ENCODE measurements at places on chromosomes 6 and 20. TPM values are rescaled to one million over a fixed set of nuclear protein-coding genes. Genes with fewer than 3 reads are reported as not detected.

Gene C6orf141
- total RNA-seq, result 0.77 TPM

- H3K4me3 ChIP-seq, result no peak overlapping the region
- no peak overlapping the region for H3K27ac ChIP-seq
- H3K27me3 ChIP-seq, result peaks cover 12% of the 10 kb centered on the region
These were observed 125.2 kb downstream of the SULF2 start for GRCh38 chr20:47659904-47660601.

GRCh38 chr6:170584181-170584953, at the start of gene PDCD2:
Gene PDCD2, minus strand, starts transcription at chr6:170584637. Its CDS starts 56 bp downstream, at chr6:170584581.
- peak within 1 kb of the TSS; percentile 95 for H3K27ac ChIP-seq
- peaks cover 19% of the 10 kb centered on the region for H3K36me3 ChIP-seq
- DNase-seq, result peak; percentile 85
- H3K4me1 ChIP-seq, result peaks cover 21% of the 10 kb centered on the region
- H3K4me3 ChIP-seq, result peak within 1 kb of the TSS; percentile 98

- H3K27ac ChIP-seq, result no peak overlapping the region
- H3K27me3 ChIP-seq, result no peaks in the 10 kb centered on the region
- DNase-seq, result no peak
- no peaks in the 10 kb centered on the region for H3K4me1 ChIP-seq
- no peak overlapping the region for H3K4me3 ChIP-seq
- no peaks in the 10 kb centered on the region for H3K36me3 ChIP-seq
These were observed 526.7 kb upstream of the ADGRB3 start for GRCh38 chr6:68108233-68108835.

Gene OR2B6
- total RNA-seq, result not detected

DNA sequence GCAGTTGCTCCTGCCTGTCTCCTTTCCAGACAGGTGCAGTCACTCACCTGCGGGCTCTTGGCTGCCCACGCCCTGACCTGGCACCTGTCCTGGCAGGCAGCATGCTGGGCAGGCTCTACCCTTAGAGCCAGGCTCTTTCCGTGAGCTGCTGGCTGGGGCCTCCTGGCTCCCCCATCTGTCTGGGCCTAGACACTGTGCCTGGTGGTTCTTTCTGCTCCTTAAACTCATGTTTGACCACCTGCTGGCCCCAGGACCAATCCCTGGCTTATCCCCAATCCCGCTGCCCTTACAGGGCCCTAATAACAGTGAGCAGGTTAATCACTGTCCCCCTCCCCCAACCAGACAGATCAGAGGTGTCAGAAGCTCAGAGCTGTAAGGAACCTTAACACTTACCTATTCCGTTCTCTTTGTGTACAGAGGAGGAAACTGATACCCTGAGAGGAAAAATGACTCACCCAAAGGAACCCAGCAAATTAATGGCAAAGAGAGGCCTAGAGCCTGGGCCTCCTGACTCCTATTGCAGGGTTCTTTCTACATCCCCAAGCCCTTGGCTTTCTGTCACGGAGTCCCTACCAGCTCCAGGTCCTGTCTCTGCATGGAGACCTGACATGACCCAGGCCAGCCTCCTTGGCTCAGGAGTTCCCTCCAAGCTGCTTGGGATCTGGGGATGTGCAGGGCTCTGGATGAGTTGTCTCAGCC, 54.7 kb downstream of the RAB44 start:
- peaks cover 8% of the 10 kb centered on the region for H3K27me3 ChIP-seq
- H3K4me1 ChIP-seq, result peaks cover 35% of the 10 kb centered on the region
- no peak overlapping the region for H3K27ac ChIP-seq
- no peak for DNase-seq
- peaks cover 29% of the 10 kb centered on the region for H3K36me3 ChIP-seq
- H3K4me3 ChIP-seq, result no peak overlapping the region

Data from endothelial cell (in vitro differentiated cells).